ENCODE measurements at places on chromosomes 11 and 22. TPM values are rescaled to one million over a fixed set of nuclear protein-coding genes. Genes with fewer than 3 reads are reported as not detected.

GRCh38 chr22:38699784-38700183 lies 959 bp downstream of the JOSD1 start:
- DNase-seq, result no peak
- no peak overlapping the region for H3K27ac ChIP-seq
- H3K4me1 ChIP-seq, result peaks cover 29% of the 10 kb centered on the region

- H3K27me3 ChIP-seq, result no peaks in the 10 kb centered on the region
- no peaks in the 10 kb centered on the region for H3K36me3 ChIP-seq
- peaks cover 5% of the 10 kb centered on the region for H3K4me1 ChIP-seq
- no peak overlapping the region for H3K4me3 ChIP-seq
These were observed 441.2 kb downstream of the LRRC4C start for GRCh38 chr11:41018224-41018623.

- H3K4me1 ChIP-seq, result no peaks in the 10 kb centered on the region
- no peak overlapping the region for H3K4me3 ChIP-seq
- DNase-seq, result peak; percentile 55
- H3K36me3 ChIP-seq, result peaks cover 6% of the 10 kb centered on the region
These were observed 28.5 kb upstream of the RBX1 start for GRCh38 chr22:40922484-40923303.

GRCh38 chr11:130601141-130601540 lies 152.7 kb downstream of the ADAMTS15 start:
- no peak overlapping the region for H3K27ac ChIP-seq
- no peaks in the 10 kb centered on the region for H3K36me3 ChIP-seq
- no peaks in the 10 kb centered on the region for H3K27me3 ChIP-seq
- peaks cover 6% of the 10 kb centered on the region for H3K4me1 ChIP-seq
- no peak overlapping the region for H3K4me3 ChIP-seq

DNA sequence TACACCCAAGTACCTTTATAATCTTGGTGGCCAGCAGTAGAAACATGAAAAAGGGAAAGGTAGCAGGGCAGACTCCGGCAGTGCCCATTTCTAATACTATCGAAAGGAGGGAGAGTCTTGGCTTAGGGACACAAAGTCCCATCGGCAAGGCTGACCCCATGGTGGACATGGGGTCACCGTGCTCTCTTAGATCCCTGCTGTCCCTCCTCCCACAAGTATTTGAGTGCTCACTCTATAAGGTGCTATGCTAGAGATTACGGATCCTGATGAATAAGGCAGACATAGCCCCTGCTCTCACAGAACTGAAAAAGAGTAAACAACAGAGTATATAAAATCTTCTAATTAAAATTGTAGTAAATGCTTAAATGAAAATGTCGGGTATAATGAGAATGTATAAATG lies 172.4 kb upstream of the PITPNB start:
- peaks cover 5% of the 10 kb centered on the region for H3K4me1 ChIP-seq
- H3K27me3 ChIP-seq, result no peaks in the 10 kb centered on the region
- DNase-seq, result no peak
- H3K27ac ChIP-seq, result no peak overlapping the region

SLC22A8 gene
- not detected for total RNA-seq

KRTAP5-11 gene
- total RNA-seq, result not detected

Data from neural progenitor cell (in vitro differentiated cells).